ENCODE measurements at places on chromosomes 1 and 21. TPM values are rescaled to one million over a fixed set of nuclear protein-coding genes. Genes with fewer than 3 reads are reported as not detected.
A peak's percentile ranks its signal among the peaks of the same experiment; 100 is the strongest.

DNA sequence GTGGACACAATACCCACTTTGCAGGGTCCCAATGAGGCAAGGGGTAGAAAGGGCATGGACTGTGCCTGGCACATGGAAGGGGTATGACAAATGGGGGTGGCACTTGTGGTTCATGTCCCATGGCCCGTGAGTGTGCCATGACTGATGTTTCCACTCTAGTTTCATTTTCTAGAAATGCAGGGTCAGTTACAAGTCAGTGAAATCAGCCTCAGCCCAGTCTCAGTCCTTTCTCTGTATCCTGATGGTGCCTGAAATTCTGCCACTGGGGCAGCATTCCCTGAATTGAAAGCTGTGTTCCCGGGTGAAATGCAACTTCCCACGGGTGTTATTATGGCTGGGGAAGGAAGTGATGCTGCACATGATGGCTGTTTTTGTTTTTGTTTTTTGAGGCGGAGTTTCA is 110.8 kb upstream of the ZBTB40 start:
- H3K27me3 ChIP-seq = peaks cover 24% of the 10 kb centered on the region
- peaks cover 14% of the 10 kb centered on the region for H3K4me1 ChIP-seq
- H3K4me3 ChIP-seq = no peak overlapping the region
- H3K36me3 ChIP-seq = no peaks in the 10 kb centered on the region
- DNase-seq = no peak

The HMCN1 gene
- 6.7 TPM for total RNA-seq

GRCh38 chr1:40687059-40687458 is 4.4 kb upstream of the NFYC start:
- DNase-seq = no peak
- H3K27ac ChIP-seq = no peak overlapping the region
- peaks cover 7% of the 10 kb centered on the region for H3K4me1 ChIP-seq
- H3K4me3 ChIP-seq = no peak overlapping the region
- no peaks in the 10 kb centered on the region for H3K27me3 ChIP-seq

DNA sequence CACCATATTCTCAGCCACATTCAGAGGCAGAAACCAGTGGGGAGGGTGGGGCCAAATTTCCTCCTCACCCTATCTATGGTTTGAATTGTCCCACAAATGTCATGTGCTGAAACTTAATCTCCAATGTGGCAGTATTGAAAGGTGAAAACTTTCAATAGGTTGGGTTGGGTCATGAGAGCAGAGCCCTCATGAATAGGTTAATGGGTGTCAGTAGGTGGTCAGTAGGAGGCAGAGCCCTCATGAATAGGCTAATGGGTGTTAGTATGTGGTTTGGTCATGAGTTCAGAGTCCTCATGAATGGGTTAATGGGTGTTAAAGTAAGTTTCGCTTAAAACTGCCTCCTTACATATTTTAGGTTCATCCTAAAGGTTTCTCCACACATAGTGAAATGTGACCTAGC is 170.0 kb downstream of the FCRL5 start:
- H3K27ac ChIP-seq = no peak overlapping the region
- H3K4me1 ChIP-seq = no peaks in the 10 kb centered on the region

DNA sequence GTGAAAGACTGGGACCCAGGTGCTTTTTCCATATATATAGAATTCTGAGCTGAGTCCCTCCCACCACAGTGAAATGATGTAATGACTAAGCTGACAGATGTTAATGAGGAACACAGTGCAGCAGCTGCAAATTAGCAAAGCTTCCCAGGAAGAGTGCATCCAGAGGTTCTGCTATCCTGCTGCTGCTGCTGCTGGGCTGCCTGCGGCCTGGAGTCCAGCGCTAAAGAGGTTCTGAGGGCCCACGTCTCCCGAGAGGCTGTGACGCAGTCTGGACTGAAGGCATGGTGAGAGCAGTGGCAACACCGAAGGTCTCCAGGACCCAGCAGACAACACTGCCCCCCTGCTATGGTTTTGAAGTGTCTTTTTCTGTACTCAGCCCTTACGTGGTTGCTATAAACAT is 63.9 kb downstream of the URB2 start:
- H3K36me3 ChIP-seq = no peaks in the 10 kb centered on the region
- no peak for DNase-seq
- H3K27me3 ChIP-seq = no peaks in the 10 kb centered on the region
- peaks cover 5% of the 10 kb centered on the region for H3K4me1 ChIP-seq
- H3K4me3 ChIP-seq = no peak overlapping the region

The SYTL1 gene
- total RNA-seq = 1.5 TPM

The TMEM52 gene
- total RNA-seq = 3.5 TPM

The SYT2 gene
- not detected for total RNA-seq

DNA sequence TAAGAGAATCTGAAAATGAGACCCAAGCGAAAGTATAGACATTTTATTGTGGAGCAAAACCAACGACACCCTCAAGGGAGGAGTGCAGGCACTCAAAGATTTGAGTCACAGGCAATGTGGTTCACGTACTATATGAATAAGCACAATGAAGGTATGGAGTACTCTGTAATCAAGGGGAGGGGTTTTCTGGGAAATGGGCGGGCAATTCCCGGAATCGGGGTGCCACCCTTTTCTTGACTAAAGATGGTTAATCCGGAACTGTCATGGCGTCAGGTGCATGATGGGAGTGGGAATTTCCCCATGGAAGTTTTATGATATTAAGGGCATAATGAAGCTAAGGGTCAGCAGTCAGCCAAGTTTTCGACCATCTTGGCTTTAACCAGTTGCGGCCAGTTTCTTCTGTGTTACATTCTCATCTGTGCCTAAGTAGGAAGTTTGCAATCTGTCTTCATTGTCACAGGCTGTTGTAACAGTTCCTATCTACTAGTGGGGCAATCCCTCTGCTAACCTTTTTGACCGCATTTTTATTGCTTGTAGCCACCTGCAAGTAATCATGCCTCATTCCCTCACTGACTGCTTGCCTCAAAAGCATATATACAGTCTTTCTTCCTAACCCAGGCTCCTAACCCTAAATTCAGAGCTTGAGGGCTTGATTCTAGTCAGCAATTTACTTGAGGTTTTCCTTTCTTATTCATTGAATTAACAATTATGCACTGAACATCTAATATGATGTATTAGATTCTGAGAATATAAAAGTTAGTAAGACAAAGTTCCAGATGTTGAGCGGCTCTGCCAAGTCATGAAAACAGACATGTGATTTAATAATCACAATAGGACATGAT is 775 bp upstream of the AIM2 start:
- no peak for DNase-seq
- no peaks in the 10 kb centered on the region for H3K4me1 ChIP-seq
- no peaks in the 10 kb centered on the region for H3K36me3 ChIP-seq
- no peak overlapping the region for H3K27ac ChIP-seq
- H3K4me3 ChIP-seq = no peak overlapping the region

DNA sequence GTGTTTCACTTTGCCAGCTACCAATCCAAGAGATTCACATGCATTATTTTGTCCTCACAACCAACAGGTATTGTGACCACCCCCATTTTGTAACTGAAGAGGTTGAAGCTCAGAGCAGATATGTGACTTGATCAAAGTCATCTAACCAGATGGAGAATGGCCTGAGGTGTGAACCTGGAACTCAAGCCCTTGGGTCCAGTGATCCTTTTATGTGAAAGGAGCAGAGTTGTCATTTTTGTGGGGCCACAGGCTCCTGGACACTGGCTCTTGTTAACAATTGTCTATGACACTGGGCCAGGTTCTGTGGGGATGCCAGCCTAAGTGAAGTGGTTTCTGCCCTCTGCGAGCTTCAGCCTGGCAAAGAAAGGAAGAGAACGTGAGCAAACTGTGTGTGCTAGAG is 172.6 kb downstream of the ZZZ3 start:
- H3K4me3 ChIP-seq = no peak overlapping the region
- no peaks in the 10 kb centered on the region for H3K27me3 ChIP-seq

- DNase-seq = no peak
- H3K36me3 ChIP-seq = no peaks in the 10 kb centered on the region
- no peaks in the 10 kb centered on the region for H3K27me3 ChIP-seq
- no peak overlapping the region for H3K27ac ChIP-seq
- no peaks in the 10 kb centered on the region for H3K4me1 ChIP-seq
These were observed 21.4 kb upstream of the RNF11 start for GRCh38 chr1:51214615-51215131.

GRCh38 chr1:1974834-1975233 is 28.8 kb downstream of the CFAP74 start:
- DNase-seq = no peak
- no peaks in the 10 kb centered on the region for H3K4me1 ChIP-seq
- H3K4me3 ChIP-seq = no peak overlapping the region
- no peaks in the 10 kb centered on the region for H3K27me3 ChIP-seq

DNA sequence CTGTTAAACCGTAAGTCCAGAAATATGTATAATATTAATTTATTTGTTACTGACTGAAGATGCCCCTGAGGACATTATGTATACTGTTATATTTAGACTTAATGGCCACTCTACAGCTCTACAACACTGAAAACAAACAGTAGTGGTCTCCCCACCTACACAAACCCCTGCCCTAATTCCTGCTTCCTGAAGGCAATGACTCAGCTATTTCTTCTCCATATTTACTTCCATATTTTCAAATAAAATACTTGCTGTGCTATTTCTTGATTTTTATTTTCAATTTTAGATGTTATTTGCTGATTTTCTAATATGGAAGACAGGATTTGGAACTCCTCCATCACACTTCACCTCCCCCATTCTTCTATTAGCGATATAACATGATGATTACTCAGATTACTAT is 97.6 kb downstream of the PCNX2 start:
- H3K27me3 ChIP-seq = no peaks in the 10 kb centered on the region
- no peaks in the 10 kb centered on the region for H3K4me1 ChIP-seq
- no peaks in the 10 kb centered on the region for H3K36me3 ChIP-seq
- no peak overlapping the region for H3K27ac ChIP-seq
- no peak for DNase-seq

The ELAPOR1 gene
- 0.71 TPM for total RNA-seq

GRCh38 chr1:94866164-94866807 is 46.1 kb downstream of the SLC44A3 start:
- no peak overlapping the region for H3K4me3 ChIP-seq
- H3K27me3 ChIP-seq = no peaks in the 10 kb centered on the region
- H3K27ac ChIP-seq = peak overlapping the region; percentile 86

The KRTAP11-1 gene
- not detected for total RNA-seq

DNA sequence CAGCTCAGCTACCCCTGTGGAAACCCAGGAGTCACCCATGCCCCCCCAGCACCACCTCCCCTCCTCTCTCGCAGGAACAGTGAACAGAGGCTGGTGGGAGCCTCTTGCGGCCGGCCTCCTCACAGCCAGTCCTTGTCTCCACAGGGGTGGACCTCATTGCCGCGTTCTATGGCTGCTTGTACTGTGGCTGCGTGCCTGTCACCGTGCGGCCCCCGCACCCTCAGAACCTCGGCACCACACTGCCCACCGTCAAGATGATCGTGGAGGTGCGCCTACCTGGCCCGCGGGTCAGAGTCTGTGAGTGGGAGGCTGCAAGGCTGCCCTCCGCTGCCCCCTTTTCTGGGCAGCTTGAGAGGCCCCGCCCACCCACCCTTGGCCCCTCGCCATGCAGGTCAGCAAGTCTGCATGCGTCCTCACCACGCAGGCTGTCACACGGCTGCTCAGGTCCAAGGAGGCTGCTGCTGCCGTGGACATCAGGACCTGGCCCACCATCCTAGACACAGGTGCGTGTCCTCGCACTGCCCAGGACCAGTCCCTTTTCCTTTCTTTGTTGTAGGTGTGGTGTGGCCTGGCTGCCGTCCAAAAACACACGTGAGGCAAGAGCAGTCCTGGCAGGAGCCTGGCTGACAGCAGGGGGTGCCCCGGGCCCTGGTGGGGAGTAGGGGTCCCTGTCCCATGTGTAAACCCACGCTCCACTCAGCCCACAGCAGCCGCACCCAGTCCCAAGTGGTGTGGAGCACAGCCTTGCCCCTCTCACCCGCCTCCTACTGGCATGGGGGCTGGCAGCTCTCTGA is 50.3 kb downstream of the S100B start:
- no peak overlapping the region for H3K4me3 ChIP-seq
- peaks cover 49% of the 10 kb centered on the region for H3K36me3 ChIP-seq
- no peaks in the 10 kb centered on the region for H3K27me3 ChIP-seq
- no peak for DNase-seq

DNA sequence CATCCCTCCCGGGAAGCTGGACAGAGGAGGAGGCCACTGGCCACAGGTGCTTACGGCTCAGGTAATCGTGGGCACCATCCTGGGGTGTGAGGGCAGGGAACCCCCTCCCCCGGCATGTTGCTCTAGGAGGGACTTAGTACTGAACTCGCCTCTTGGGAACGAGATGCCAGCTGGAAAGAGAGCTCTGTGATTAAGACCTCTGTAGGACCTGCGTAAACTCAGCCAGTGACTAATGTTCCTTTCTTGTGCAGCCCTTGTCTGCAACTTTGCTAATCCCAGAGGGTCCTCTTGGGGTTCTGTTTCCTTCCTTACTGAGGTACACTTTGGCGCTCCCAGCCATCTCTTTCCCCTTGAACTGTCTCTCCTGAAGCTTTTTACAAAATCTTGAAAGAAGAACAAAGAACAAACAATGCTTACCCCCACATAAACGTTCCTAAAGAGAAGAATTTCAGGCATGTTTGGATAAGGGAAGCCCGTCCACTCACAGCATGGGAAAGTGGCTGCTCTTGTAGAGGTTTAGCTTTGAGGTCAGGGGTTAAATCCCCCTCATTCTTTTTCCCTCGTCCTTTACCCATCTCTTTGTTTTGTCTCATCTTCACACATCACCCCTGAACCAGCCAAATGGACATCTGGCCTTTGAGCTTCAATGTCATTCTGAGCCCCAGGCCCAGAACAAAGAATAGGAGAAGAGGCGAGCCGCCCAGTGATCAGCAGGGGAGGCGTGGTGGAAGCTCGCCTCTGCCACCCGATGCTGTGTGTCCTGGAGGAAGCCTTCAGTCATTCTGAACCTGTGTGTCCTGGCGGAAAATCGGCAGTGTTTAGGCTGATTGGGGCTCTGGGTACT is 37.4 kb downstream of the CITED4 start:
- no peak overlapping the region for H3K4me3 ChIP-seq
- peaks cover 40% of the 10 kb centered on the region for H3K4me1 ChIP-seq
- no peak for DNase-seq
- H3K27me3 ChIP-seq = no peaks in the 10 kb centered on the region
- H3K36me3 ChIP-seq = no peaks in the 10 kb centered on the region

GRCh38 chr1:59604191-59604590 is 210.6 kb upstream of the HOOK1 start:
- peaks cover 27% of the 10 kb centered on the region for H3K4me1 ChIP-seq
- no peak for DNase-seq
- H3K27ac ChIP-seq = no peak overlapping the region
- H3K27me3 ChIP-seq = no peaks in the 10 kb centered on the region
- H3K4me3 ChIP-seq = no peak overlapping the region

The AIRE gene
- not detected for total RNA-seq

DNA sequence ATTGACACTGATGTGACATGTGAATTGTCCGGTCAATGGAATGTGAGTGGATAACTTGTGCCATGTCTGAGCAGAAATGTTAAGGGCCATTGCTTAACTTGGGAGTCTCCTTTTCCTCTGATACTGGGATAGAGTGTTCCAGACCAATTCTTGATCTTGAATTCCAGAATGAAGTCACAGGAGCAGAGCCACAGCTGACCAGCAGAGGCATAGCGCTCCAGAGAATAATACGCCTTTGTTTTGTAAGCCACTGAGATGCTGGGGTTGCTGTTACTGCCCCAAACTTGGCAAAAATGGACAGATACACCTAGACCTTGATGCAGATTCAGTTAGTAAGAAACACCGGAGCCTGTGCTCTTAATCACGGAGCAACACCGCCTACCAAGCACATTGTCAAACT is 6.3 kb downstream of the KCNJ6 start:
- H3K4me3 ChIP-seq = no peak overlapping the region
- peaks cover 12% of the 10 kb centered on the region for H3K27me3 ChIP-seq
- no peak for DNase-seq
- H3K4me1 ChIP-seq = no peaks in the 10 kb centered on the region

Data from sigmoid colon (tissue), 7 donors.